Activated naive CD4-positive, alpha-beta T cell treated with anti-CD3 and anti-CD28 coated beads, Interleukin-2, amount 10 ng/mL, durations not matched to agents 7 days and 5 days (primary cell): ENCODE measurements at places on chromosomes 16 and 17.

GRCh38 chr16:12293017-12293618, 316.6 kb downstream of the SNX29 start:
- H3K27me3 ChIP-seq = no peaks in the 10 kb centered on the region
- no peaks in the 10 kb centered on the region for H3K4me1 ChIP-seq
- H3K4me3 ChIP-seq = no peak overlapping the region
- no peak for DNase-seq
- peaks cover 2% of the 10 kb centered on the region for H3K36me3 ChIP-seq

GRCh38 chr16:65725156-65725845, 603.4 kb upstream of the CDH11 start:
- H3K4me3 ChIP-seq = no peak overlapping the region
- H3K36me3 ChIP-seq = no peaks in the 10 kb centered on the region
- no peaks in the 10 kb centered on the region for H3K4me1 ChIP-seq
- H3K27ac ChIP-seq = no peak overlapping the region

DNA sequence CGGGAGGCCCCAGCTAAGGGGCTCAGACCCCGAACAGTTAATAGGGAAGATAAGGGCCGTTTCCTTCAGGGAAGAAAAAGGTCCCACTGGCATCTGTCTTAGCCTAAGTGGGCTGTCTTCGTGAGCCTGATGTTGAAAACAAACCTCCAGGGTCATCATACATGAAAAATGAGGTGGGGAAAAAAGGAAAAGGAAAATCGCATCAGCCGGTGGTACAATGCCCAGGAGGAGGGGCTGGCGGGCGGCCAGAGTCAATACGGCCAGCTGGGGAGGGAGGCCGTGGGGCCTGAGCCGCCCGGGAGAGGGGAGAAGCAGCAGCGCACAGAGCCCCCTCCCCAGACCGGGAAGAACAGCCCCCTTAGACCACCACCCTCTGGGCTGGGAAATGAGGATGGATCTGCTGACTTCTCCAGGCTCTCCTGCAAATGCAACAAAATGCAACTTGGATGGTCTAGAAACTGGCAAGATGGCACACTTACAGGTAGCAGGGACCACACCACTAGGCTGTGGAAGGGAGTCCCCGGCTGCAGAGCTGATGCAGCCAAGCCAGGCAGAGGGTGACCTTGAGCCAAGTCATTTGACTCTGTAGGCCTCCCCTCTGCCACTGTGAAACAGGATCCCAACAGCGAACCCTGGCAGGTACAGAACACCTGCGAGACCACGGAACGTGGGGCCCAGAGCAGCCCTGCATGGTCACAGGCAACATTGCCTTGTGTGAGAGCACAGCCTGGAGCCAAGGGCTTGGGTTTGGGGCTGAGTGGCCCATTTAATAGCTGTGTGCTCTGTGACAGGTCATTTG, 448.5 kb downstream of the SOX9 start:
- no peak overlapping the region for H3K27ac ChIP-seq
- no peaks in the 10 kb centered on the region for H3K36me3 ChIP-seq
- peaks cover 14% of the 10 kb centered on the region for H3K4me1 ChIP-seq
- peaks cover 51% of the 10 kb centered on the region for H3K27me3 ChIP-seq
- no peak overlapping the region for H3K4me3 ChIP-seq

DNA sequence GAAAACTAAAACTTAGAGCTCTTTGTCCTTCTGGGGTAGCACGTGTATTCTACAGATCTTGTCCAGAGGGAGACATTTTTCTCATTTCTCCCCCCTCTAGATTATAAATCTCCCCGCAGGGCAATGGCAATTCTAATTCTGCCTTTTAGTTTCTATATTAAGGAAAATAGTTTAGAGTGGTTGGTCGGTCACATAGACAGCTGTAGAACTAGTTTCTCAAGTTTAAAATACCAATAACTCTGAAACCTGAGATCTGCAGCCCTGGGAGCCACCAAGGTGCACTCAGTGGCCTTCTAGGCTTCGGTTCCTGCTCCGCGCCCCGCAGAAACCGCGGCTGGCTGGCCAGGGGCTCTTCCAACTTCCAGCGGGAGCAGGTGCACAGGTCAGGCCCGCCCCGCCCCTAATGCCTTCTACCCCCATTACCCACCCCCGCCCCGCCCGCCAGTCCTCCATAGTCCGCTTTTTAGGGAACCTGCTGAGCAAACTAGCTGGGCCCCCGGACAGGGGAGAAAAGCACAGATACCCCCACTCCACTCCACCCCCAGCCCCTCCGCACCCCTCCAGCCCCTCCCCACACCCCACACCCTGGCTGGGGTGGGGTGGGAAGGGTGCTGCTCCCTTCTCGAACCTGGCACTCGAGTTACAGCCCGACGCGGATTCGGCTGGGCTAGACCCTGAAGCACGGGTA, 431 bp downstream of the SLFN11 start:
- H3K27ac ChIP-seq = peak overlapping the region; percentile 96
- peak overlapping the region; percentile 95 for H3K4me3 ChIP-seq
- no peaks in the 10 kb centered on the region for H3K27me3 ChIP-seq
- peaks cover 60% of the 10 kb centered on the region for H3K4me1 ChIP-seq
- DNase-seq = peak; percentile 54

DNA sequence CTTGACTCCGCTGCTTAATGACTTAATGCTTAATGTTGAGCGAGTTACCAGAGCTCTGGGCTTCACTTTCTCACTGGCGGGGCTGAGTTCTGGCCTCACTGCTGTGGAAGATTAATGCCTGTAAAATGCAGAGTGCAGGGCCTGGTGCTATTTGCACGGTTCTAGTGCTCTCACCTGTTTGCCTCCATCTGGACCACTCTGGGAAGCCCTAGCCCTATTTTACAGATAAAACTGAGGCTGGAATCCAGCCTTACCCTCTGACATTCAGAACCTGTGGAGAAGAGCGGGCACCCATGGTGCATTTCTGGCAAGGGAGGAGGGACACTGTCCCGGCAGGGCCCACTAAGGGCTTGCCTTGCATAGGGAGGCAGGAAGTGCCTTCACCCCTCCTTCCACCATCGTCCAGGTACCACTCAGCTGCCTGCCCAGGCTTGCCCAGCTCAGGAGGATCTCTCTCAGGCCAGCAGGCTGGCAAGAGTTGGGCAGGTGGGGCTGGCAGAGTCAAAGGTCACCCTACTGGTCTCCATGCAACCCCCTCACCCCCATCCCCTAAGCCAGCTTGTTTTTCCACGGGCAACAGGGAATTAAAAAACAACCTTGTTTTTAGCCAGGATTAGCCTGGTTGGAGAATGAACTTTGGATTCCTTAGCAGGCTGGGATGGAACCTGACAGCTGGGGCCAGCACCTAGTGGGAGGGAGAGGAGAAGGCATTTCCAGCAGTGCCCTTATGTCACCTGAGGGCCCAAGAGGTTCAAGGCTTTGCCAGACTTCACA, 4.1 kb upstream of the UBALD1 start:
- H3K4me3 ChIP-seq = no peak overlapping the region
- peaks cover 41% of the 10 kb centered on the region for H3K4me1 ChIP-seq
- no peaks in the 10 kb centered on the region for H3K27me3 ChIP-seq
- H3K27ac ChIP-seq = peak overlapping the region; percentile 37
- DNase-seq = no peak
